ENCODE measurements at places on chromosomes 3 and 15. TPM values are rescaled to one million over a fixed set of nuclear protein-coding genes. Genes with fewer than 3 reads are reported as not detected.
A peak's percentile ranks its signal among the peaks of the same experiment; 100 is the strongest.

DNA sequence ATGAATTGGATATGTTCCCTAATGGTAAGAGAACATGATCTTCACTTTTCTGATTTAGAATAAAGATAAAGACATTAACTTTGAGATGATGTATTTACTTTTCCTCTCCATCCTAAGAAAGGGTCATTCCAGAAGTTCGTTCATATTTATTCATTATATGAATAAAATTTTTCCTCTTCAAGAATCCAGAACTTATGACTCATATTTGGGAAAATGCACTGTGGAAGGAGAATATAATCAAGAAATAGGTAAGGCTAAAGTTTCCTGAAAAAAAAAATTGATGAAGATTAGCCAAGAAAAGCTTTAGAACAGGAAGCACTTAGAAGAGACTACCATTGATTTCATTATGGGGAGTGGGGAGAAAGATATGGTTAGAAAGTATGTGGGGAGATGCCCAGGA, 36.5 kb upstream of the CBLB start:
- no peak overlapping the region for H3K27ac ChIP-seq
- no peaks in the 10 kb centered on the region for H3K36me3 ChIP-seq
- peaks cover 32% of the 10 kb centered on the region for H3K4me1 ChIP-seq
- H3K27me3 ChIP-seq: no peaks in the 10 kb centered on the region

DNA sequence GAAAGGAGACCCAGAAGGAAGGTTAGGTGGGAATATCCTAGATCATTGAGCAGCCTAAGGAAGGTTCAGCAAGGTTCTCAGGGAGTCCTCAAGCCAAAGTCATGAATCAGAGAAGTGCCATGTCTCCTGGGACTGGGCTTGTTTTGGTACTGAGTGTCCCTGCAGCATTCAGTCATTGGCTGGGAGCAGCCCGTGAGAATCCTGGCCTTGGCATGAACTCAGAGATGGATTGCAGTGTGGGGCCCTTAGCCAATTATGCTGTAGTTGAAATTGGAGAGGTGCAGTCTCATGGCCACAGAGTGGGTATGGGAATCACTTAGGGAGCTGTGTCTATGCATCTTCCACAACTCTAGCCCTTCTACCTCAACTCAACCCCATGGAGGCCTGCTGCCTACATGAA, 17.0 kb upstream of the PPM1L start:
- peak overlapping the region; percentile 46 for H3K27ac ChIP-seq
- H3K4me3 ChIP-seq: no peak overlapping the region
- no peaks in the 10 kb centered on the region for H3K27me3 ChIP-seq
- peak; percentile 51 for DNase-seq
- peaks cover 37% of the 10 kb centered on the region for H3K4me1 ChIP-seq

- no peak for DNase-seq
- no peaks in the 10 kb centered on the region for H3K36me3 ChIP-seq
- H3K27me3 ChIP-seq: no peaks in the 10 kb centered on the region
- no peaks in the 10 kb centered on the region for H3K4me1 ChIP-seq
Measured at GRCh38 chr3:111885578-111885977, 26.5 kb downstream of the PHLDB2 start.

GRCh38 chr3:182527745-182528144, 265.6 kb upstream of the ATP11B start:
- no peak for DNase-seq
- H3K4me3 ChIP-seq: no peak overlapping the region
- no peaks in the 10 kb centered on the region for H3K36me3 ChIP-seq
- no peaks in the 10 kb centered on the region for H3K4me1 ChIP-seq
- no peak overlapping the region for H3K27ac ChIP-seq
- no peaks in the 10 kb centered on the region for H3K27me3 ChIP-seq

DNA sequence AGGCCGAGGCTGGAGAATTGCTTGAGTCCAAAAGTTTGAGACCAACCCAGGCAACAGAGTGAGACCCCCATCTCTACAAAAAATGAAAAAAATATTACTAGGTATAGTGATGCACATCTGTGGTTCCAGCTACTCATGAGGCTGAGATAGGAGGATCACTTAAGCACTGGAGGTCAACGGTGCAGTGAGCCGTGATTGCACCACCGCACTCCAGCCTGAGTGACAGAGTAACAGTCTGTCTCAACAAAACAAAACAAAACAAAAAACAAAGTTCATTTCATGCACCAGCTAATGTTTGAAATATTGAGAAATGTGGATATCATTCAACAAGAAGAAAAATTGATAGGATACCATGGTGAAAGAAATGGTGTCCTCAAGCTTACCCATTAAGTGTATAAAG, 450.5 kb upstream of the TPRG1 start:
- H3K4me1 ChIP-seq: no peaks in the 10 kb centered on the region
- H3K27me3 ChIP-seq: no peaks in the 10 kb centered on the region
- H3K27ac ChIP-seq: no peak overlapping the region
- no peaks in the 10 kb centered on the region for H3K36me3 ChIP-seq
- H3K4me3 ChIP-seq: no peak overlapping the region

DNA sequence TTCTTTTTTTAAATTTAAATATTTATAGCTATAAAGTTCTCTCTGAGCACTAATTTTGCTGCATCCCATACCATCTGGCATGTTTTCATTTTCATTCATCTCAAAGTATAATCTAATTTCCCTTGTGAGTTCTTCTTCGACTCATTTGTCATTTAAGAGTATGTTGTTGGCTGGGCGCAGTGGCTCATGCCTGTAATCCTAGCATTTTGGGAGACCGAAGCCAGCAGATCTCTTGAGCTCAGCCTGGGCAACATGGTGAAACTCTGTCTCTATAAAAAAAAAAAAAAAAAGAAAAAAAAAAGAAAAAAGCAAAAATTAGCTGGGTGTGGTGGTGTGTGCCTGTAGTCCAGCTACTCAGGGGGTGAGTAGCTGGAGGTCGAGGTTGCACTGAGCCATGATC, 34.8 kb downstream of the MAP1A start:
- DNase-seq: no peak
- H3K36me3 ChIP-seq: no peaks in the 10 kb centered on the region
- no peak overlapping the region for H3K4me3 ChIP-seq
- no peaks in the 10 kb centered on the region for H3K27me3 ChIP-seq
- no peaks in the 10 kb centered on the region for H3K4me1 ChIP-seq

ADAMTS7 gene
- total RNA-seq: 1.1 TPM
